CD4-positive, alpha-beta T cell (primary cell): ENCODE measurements at places on chromosomes 11 and 22. TPM values are rescaled to one million over a fixed set of nuclear protein-coding genes. Genes with fewer than 3 reads are reported as not detected.
A peak's percentile ranks its signal among the peaks of the same experiment; 100 is the strongest.

DDIAS gene
- 0.85 TPM for total RNA-seq

KLHL35 gene
- 0.33 TPM for total RNA-seq

C11orf16 gene
- total RNA-seq, result not detected

DNA sequence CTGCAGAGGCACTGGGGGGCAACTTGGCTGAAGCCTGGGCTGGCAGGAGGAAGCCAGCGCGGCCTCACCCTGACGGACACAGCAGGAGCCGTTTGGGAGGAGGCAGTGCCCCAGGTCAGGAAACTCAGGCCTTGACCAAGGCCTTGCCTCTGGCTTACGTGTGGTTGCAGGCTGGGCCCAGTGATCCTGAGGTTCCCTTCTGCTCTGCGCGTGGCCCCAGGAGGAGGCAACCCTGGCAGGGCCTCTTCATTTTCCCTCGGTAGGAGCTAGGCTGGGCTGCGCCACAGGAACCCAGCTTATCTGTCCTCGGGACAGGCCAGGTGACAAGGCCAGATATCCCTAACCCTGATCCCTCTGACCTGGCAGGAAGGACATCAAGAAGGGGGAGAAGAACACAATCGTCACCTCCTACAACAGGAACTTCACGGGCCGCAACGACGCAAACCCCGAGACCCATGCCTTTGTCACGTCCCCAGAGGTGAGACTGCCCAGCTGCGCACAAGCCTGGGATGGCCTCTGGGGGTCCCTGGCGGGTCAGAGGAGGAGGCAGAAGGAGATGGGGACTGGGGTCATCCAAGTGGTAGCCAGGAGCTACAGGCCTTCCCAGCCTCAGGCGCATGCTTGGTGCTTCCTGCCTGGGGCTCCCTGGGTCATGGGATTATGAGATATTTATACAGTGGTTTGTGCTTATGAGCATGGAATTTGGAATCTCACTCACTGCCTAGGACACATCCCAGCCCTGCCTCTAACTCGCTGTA, 20.6 kb downstream of the POLR3H start:
- H3K27ac ChIP-seq, result no peak overlapping the region
- no peak for DNase-seq

DNA sequence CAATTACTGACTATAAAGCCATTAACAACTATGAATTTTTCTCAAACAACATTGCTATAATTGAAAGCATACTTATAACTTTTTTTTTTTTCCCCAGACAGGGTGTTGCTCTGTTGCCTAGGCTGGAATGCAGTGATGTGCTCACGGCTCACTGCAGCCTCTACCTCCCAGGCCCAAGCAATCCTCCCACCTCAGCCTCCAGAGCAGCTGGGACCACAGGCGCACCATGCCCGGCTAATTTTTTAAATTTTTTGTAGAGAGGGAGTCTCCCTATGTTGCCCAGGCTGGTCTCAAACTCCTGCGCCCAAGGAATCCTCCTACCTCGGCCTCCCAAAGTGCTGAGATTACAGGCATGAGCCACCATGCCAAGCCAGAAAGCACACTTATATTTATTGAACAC, 6.1 kb upstream of the WEE1 start:
- peaks cover 15% of the 10 kb centered on the region for H3K4me1 ChIP-seq
- no peak overlapping the region for H3K27ac ChIP-seq
- H3K27me3 ChIP-seq, result no peaks in the 10 kb centered on the region
- H3K36me3 ChIP-seq, result no peaks in the 10 kb centered on the region
- no peak overlapping the region for H3K4me3 ChIP-seq

DNA sequence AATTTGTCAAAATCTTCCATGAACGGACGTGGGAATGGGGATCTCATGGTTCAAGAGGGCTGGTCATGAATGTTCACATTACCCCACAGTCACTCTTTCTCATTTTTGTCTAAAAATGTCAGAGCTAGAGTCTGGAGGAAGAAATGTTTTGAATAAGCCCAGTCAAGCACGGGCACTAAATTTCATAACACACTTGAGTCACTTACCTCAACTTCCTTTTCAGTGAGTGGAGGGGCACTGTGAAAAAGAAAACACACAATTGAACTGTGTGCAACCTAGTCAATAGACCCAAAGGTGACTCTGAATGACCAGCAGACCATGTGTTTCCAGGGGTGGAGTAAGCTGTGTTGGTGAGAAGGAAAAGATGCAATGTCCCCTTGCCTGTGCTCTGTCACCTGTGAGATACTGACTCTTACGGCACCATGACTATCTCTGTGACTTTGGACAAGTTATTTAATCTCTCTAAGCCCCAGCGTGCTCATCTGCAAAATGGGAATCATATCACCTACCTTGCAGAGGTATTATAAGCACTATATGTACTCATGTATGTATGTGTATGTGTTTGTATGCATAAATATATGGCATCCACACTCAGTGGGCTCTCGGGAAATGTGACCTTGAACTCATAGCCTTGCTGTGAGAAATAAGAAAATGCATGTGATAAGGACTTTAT, 38.2 kb upstream of the LYVE1 start:
- H3K36me3 ChIP-seq, result no peaks in the 10 kb centered on the region
- DNase-seq, result no peak
- no peak overlapping the region for H3K27ac ChIP-seq

DNA sequence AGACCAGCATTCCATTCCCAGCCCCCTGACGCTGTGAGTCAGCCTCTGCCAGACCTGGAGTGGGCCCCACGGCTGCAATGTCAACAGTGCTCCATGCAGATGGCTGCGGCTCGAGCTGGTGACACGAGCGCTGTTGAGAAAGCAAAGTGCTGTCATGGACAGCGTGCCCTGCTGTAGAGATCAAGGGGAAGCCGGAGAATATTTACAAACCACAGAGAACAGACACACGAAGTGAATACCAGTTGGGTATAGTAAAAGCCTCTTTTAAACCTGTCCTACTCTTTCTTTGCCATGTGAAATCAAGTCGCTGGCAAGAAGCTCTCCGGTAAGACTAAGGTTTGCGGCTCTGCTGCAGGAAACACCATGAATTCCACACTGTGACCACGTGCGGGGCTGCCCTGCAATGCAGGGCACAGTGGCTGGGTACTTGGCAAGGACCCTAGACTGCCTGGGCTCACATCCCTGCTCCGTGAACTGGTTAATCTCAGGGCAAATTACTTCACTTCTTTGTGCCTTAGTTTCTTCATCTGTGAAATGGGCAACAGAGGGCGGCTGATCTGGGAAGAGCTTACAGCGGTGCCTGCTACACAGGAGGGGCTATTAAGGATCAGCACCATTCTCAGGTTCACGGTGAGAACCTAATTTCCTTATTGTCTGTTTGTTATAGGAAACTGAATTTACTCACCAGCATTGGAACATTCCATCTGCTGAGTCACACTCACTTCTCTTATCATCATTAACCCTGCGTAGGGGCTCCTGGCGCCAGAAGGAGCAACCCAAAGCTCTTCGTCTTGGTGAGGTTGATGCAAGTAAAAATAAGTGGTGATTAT, 27.8 kb upstream of the ELFN2 start:
- H3K4me1 ChIP-seq, result peaks cover 11% of the 10 kb centered on the region
- no peak for DNase-seq
- H3K27me3 ChIP-seq, result no peaks in the 10 kb centered on the region

GRCh38 chr11:104968856-104969776, 742 bp upstream of the CASP4 start:
- peak overlapping the region; percentile 72 for H3K4me3 ChIP-seq
- H3K27ac ChIP-seq, result no peak overlapping the region
- no peaks in the 10 kb centered on the region for H3K27me3 ChIP-seq
- DNase-seq, result peak; percentile 3
- peaks cover 11% of the 10 kb centered on the region for H3K36me3 ChIP-seq

DNA sequence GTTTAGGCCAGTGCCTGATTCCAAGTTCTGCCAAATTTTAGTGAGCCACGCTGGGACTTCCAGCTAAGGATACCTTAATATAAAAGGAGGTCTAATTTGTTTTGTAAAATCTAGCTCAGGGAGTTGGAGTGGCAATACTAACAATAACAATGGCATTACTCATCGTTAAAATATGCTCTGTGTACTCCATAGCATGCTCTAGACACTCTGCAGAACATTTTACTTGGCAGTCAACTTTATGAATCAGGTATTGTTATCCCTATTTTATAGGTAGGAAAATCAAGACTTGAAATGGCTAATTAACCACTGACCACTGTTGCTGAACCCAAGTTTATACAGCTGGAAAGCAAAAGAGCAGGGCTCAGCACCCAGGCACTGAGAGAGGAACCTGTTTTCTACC, 485.0 kb upstream of the KIRREL3 start:
- no peak for DNase-seq
- H3K36me3 ChIP-seq, result no peaks in the 10 kb centered on the region
- H3K27ac ChIP-seq, result no peak overlapping the region
- no peak overlapping the region for H3K4me3 ChIP-seq
- no peaks in the 10 kb centered on the region for H3K4me1 ChIP-seq

- H3K27me3 ChIP-seq, result no peaks in the 10 kb centered on the region
- DNase-seq, result no peak
- no peak overlapping the region for H3K4me3 ChIP-seq
- H3K36me3 ChIP-seq, result no peaks in the 10 kb centered on the region
Observed at GRCh38 chr11:22162756-22163155, 30.1 kb upstream of the ANO5 start.

DNA sequence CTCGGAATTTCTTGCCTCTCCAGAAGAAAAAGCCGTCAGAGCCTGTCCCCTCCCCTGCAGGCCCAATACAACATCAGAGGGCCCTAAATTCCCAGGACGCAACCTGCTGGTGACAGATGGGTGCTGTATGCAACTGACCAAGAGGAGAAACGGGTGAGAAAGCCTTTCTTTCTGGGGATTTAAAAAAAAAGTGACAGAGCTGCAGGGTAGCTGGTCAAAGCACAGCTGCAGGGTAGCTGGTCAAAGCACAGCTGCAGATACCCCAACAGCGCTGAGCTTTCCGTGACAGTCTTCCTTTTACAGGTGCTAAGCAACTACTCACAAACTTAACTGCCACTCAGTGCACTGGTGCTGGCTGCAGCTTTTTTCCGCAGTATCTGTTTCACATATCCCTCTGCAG, 17.8 kb downstream of the AP1B1 start:
- H3K4me1 ChIP-seq, result no peaks in the 10 kb centered on the region
- H3K4me3 ChIP-seq, result no peak overlapping the region
- H3K27ac ChIP-seq, result no peak overlapping the region
- no peak for DNase-seq

DNA sequence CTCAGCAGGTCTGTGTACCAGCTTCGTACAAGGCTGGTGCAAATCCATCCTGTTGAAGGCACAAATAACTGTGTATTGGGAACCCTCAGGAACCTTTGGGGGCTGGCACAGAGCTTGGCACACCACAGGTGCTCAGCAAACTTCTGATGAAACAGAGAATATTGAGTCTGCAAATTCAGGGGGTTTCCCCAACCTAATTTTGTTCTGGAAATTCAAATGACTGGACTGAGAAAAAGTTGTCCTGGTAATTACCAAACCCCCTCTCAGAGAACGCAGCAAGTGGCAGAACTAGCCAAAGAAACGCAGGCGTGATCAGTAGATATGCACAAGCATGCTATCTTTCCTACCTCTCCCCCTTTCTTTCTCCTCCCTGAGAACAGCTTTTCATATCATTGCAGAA, 47.6 kb downstream of the LIF start:
- peaks cover 20% of the 10 kb centered on the region for H3K4me1 ChIP-seq
- no peak for DNase-seq
- H3K36me3 ChIP-seq, result no peaks in the 10 kb centered on the region
- H3K4me3 ChIP-seq, result no peak overlapping the region
- H3K27ac ChIP-seq, result no peak overlapping the region
- no peaks in the 10 kb centered on the region for H3K27me3 ChIP-seq

DNA sequence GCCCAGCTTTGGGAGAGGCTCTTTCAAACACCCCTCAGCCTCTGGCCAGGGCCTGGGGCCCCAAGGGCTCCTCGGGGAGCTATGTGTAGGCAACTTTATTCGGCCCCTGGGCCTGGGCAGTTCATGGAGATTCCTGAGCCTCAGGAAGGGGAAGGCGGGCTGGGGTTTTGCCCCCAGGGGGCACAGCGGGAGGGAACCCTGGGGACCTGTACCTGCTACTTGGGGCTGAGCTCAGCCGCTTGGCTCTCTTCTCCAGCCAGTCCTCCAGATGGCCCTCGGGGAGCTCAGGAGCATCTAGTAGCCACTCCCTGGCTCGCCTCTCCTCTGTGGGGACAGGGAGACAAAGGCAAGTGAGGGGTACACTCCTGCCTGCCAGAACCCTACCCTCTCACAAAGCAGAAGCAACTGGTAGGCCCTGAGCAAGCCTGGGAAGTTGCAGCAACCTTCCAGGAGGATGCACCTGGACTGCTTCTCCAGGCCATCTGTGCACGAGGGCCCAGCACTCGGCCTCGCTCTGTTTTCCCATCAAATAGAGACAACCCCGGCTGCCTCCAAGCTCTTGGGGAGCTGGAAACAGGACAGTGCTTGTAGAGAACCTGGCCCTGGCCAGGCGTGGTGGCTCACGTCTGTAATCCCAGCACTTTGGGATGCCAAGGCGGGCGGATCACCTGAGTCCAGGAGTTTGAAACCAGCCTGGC, 18.5 kb downstream of the CABP7 start:
- H3K27me3 ChIP-seq, result no peaks in the 10 kb centered on the region
- H3K4me1 ChIP-seq, result no peaks in the 10 kb centered on the region
- no peak overlapping the region for H3K27ac ChIP-seq

- no peaks in the 10 kb centered on the region for H3K4me1 ChIP-seq
- H3K36me3 ChIP-seq, result no peaks in the 10 kb centered on the region
- no peak overlapping the region for H3K27ac ChIP-seq
- H3K4me3 ChIP-seq, result no peak overlapping the region
- DNase-seq, result no peak
- no peaks in the 10 kb centered on the region for H3K27me3 ChIP-seq
Observed at GRCh38 chr22:27705408-27706080, 96.0 kb downstream of the MN1 start.

GRCh38 chr22:23827351-23827995, 11.3 kb downstream of the DERL3 start:
- no peaks in the 10 kb centered on the region for H3K4me1 ChIP-seq
- no peaks in the 10 kb centered on the region for H3K27me3 ChIP-seq
- H3K36me3 ChIP-seq, result peaks cover 73% of the 10 kb centered on the region

DNA sequence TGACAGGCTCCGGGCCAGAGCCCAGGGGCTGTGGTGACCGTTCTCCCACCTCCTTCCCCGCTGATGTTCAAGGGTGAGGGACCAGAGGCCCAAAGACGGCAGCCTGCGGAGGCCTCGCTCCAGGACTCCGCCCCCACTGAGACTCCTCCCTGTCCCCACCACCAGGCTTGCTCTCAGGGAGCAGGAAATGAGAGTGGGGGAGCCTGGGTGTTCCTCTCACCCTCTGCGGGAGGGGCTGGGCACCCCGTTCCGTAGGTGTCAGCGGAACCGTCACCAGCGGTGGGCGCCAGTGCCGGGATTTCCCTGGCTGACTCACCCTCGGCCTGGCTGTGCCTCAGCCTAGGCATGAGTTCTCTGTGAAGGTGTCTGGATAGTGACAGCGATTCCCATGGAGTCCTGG, 15.7 kb downstream of the DAGLA start:
- no peak overlapping the region for H3K27ac ChIP-seq
- H3K4me1 ChIP-seq, result peaks cover 45% of the 10 kb centered on the region
- H3K36me3 ChIP-seq, result no peaks in the 10 kb centered on the region
- DNase-seq, result peak; percentile 96
- H3K4me3 ChIP-seq, result peak overlapping the region; percentile 32
- H3K27me3 ChIP-seq, result no peaks in the 10 kb centered on the region

GRCh38 chr11:9143721-9144120, 52.3 kb upstream of the SCUBE2 start:
- no peaks in the 10 kb centered on the region for H3K27me3 ChIP-seq
- peaks cover 70% of the 10 kb centered on the region for H3K36me3 ChIP-seq
- peaks cover 5% of the 10 kb centered on the region for H3K4me1 ChIP-seq
- H3K27ac ChIP-seq, result no peak overlapping the region
- H3K4me3 ChIP-seq, result no peak overlapping the region
- DNase-seq, result no peak
